ENCODE measurements at places on chromosomes 1 and 21.
A peak's percentile ranks its signal among the peaks of the same experiment; 100 is the strongest.

GRCh38 chr1:201059871-201060555 lies 36.5 kb upstream of the KIF21B start:
- DNase-seq: no peak

DNA sequence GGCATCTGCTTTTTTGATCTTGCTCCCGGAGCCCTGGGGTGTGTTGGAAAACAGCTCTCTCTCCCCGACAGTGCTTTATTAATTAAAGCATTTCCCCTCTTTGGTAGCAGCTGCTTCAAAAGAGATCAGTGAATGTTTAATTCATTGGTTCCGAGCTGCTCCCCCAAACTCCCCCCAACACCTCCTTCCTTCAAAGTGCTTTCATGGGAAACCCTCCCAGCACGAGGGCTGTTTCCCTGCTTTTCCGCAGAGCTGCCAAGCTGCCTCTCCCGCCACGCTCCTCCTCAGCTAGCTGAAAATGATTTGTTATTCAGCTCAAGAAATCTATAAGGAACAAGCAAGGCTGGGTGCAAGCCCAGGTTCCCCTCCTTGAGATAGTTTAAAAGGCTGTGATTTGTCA lies 40.0 kb upstream of the DISP3 start:
- no peak for DNase-seq

- DNase-seq: peak; percentile 80
Observed at GRCh38 chr1:19240673-19241538, 10.4 kb downstream of the EMC1 start.

DNA sequence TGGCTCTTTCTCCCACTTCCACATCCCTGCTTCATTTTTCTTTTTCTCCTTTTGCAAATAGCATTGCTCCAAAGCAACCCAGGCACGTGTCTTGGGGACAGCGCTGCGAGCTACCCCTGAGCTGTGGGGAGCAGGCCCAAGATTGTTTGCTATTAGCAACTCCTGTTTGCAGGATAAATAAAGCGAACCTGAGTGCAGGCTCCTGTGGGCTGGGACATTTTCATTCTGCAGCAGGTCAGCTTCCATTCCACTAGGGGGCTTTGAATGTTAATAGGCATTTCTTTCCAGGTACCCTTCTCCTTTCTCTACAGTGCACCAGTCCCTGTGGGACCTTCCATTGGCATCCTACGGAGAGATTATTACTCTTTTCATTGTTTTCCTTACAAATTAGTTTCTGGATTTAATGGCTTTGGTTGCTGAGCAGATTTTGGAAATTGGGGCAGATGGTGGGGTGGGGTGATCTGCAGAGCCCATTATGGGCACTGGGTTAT lies 54.0 kb downstream of the OLFML3 start:
- no peak for DNase-seq

DNA sequence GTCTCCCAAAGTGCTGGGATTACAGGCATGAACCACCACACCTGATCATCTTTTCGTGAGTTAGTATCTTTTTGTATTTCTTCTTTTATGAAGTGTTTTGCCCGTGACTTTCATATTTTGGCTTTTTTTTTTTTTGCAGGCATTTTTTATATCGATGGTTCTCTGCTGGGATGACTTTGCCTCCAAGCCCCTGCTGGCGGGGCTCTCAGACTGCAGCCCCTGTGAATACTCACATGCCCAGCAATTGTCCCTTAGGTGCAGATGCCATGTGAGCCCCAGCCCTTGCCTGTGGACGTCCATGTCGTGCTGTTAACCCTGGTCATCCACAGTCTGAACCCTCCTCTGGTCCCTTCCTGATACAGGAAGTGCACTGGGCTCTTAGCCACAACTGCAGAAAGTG lies 21.7 kb downstream of the CRYAA start:
- no peak for DNase-seq

DNA sequence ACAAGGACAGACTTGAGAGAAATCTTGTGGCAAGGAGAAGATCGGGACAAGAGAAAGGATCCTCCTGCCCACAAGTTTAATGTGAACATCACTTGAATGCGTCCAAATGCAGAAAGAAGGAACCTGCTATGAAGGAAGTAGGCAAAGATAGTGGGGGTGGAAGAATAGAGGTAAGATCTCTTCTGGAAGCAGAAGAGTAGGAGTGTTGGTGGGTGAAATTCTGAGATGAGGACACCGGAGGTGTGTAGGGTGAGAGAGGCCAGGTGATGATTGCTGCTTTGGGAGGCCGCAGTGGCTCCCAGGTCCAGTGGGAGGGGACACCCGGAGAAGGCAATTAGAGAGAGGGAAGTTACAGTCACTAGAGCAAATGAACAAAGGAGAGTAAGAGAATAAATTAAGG lies 6.8 kb downstream of the RYR2 start:
- no peak for DNase-seq

DNA sequence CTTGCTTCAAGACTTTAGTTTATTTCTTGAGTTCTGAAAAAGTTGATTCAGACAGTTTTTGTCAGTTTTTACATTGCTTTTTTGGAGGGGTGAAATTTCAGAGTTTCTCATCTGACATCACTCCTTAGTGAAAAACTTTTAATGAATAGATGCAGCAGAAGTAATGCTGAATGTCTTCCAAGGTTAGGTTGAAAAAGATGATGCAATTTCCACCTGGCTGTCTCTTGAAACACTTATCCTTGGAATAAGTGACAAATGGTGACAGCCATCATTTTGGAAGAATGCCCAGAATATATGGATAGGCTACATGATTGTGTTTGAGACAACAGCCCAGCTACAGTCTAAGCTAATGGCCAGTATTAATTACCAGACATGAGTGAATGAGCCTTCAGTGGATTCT lies 140.8 kb downstream of the ZNF644 start:
- no peak for DNase-seq

DNA sequence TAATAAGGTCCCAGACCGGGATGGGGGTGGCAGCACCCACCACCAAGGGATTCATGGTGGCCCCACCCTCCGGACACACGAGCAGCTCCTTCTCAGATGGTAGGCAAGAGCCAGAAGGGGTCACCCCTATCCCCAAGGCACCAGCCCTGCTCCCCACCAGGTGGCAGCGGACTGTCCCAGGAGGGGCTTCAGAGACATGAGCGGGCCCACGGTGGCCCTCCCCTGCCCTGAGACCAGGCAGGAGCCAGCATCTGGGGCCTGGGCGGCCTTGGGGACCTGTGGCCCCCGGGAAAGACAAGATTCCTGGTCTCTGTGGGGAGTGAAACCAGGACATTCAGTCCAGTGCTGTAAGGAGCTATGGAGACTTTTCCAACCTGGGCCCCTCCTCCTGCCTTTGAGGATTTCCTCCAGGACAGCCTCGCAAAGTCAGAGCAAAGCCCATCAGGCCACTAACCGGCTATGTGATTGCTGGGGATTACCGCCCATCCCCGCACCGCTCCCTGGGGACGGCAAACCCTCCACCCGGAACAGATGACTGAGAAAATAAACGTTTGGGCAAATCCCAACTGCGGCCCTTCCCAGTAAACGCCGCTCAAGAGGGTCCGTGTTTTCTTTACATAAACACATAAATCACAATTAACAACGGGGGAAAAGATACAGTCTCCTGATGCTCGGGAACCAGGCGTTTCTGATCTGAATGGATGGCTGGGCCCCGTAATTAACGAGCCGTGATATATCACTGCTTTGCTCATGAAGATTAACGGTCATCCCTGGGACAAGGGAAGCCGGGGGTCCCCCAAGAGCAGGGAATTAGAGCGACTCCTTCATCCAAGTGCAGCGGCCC lies 50.9 kb upstream of the ARHGEF16 start:
- DNase-seq: no peak

Measured in stimulated activated effector memory CD8-positive, alpha-beta T cell treated with anti-CD3 and anti-CD28 coated beads, Interleukin-12 subunit alpha, Interleukin-12 subunit beta, amount 100 ng/mL, for 72 hours (primary cell).